RPMI8226 (cell line): ENCODE measurements at places on chromosomes 1 and 21.

DNA sequence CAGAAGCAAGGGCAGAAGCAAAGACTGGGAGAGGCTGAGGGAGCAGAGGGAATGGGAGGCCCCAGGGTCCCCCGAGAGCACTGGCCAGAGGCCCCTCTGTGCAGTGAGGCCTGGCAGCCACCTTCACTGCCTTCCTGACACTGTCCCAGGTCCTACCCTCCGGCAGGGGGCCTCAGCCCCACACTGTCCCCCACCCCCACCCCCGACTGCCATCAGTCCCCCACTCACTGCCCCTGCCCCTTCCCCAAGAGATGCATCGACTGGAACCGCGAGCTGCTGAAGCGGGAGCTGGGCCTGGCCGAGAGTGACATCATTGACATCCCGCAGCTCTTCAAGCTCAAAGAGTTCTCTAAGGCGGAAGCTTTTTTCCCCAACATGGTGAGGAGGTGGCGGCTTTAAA is 13.0 kb upstream of the PADI6 start:
- no peak for DNase-seq

DNA sequence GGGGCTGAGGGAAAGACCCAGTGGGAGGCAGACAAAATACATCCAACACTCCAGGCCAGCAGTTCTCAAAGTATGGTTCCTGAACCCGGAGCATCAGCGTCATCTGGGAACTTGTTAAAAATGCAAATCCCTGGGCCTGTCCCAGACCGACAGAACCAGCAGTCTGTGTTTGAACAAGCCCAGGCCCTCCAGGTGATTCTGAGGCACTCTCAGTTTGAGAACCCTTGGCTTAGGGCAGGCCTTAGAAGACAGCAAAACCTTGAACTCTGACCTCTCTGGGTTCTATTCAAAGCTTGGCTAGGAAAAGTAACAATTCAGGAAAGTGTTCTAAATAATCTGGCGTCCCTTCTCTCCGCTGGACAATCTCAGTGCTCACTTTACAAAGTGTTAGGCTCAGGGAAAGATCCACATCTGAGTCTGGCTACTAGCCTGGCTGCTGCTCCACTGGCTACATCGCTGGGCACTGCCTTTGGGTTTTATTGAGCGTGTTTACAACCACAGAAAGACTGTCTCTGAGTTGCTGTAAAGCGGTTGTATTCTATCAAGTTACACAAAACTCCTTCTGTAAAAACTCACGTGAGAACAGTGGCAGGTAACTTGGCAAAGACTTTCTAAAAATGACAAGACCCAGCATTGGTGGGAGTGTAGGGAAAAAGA is 166.1 kb downstream of the HIVEP3 start:
- DNase-seq, result no peak

GRCh38 chr1:115456441-115456961 is 118.5 kb upstream of the NGF start:
- no peak for DNase-seq

DNA sequence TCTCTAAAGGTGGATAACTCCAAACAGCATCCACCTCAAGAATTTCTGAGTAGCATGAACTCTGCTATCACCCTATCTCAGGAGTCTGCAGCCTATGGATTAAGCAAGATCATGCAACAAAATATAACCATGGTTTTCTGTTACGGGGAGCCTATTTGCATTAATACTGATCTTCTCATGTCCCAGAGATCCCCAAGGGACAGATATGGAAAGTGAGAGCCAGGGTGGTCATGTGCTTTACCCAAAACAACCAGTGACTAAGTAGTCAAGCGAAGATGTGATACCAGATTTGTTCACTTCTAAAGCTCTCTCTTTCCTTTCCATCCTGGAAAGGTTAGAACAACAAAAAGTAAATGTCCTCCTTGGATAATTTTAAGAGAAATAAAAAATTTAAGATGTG is 125.1 kb downstream of the PRRX1 start:
- no peak for DNase-seq

DNA sequence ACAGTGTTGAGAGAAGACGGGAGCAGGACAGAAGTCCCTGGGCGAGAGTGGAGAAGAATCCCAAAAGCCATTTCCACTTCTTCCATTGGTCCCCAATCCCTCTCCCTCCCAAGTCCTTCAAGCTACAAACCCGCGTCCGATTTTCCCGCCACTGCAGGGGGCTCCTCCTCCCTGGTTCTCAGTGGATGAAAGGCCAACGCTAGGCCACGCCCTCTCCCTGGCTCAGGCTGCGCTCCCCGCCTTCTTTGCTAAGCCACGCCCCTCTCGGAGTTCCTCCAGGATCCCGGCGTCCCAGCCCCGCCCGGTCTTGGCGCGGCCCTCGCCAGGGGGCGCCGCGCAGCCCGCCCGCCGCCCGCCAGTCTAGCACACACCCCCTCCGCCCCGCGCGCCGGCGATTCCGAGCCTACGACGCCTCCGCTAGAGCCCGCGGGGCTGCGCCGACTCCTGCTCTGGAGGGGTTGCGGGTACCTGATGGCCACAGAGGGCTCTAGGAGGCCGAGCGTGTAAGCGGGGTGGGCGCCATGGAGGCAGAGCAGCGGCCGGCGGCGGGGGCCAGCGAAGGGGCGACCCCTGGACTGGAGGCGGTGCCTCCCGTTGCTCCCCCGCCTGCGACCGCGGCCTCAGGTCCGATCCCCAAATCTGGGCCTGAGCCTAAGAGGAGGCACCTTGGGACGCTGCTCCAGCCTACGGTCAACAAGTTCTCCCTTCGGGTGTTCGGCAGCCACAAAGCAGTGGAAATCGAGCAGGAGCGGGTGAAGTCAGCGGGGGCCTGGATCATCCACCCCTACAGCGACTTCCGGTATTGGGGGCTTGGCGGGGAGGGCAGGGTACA is at the start of gene HCN3:
Gene HCN3 (plus strand): TSS at position 394 of the 832 bp plus-strand sequence. CDS start 128 bp downstream, at position 522.
- DNase-seq, result peak; percentile 99

DNA sequence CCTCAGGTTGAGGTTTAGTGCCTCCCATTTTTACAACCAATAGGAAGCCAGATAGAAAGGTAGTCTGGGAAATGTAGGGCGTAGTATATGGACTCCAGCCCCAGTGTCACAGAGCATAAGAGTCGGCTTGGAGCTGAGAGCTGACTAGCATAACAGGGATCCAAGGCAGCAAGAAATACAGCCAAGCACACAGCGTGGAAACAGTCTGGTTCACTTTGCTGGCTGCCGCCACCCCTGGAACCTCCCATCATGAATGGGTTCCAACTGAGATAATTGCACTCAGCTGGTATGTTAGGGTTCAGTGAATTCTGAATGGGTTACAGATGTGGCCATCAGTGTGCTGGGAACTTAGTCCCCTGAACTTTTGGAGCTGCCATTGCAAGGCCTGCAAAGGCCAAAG is 76.7 kb upstream of the GPR88 start:
- no peak for DNase-seq

DNA sequence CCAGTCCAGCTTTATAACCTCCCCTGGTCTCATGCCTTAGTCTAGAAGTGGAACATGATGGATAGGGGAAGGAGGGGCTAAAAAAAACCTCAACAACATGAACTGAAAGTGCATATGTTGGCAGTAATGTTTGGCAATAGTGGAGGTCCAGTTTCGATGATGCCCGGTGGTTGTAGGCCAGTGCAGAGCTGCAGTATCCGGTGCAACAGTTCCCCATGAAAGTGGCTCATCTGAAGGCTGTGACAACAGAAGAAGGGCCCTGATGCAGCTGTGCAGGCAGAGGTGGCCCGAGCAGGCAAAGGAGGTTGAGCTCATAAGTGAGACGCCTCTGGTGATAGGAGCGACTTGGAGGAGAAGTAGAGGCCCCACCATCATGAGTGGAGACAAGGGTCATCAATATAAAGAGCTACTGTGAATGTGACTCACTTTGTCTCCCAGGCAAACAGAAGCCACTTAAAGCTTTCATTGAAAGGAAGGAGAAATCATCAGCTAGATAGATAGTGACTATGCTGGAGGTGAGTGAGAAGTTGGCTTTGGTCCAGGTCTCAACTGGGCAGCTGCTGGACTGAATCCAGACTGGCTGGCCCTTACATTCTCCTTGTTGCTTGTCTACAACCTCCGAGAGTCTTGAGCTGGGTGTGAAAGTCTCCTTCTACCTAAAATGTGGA is 10.2 kb upstream of the CREG1 start:
- peak; percentile 96 for DNase-seq

DNA sequence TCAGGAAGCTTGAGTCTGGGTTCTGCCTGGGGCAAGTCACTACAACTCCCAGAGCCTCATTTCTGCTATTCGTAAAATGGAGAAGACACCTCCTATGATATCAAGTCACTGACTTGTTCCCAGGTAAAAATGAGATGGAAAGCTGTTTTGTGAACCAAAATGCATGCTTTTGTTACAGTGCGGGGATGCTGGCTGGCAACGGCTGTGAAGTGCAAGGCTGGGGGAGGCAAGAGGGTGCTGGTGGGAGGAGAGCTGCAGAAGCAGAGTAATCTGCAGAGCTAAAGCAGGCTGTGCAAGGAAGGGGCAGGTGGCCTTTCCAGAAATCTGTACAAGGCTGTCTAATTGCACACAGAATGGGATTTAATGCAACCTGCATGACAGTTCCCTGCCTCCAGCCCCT is 150.9 kb downstream of the CNIH3 start:
- DNase-seq, result no peak

DNA sequence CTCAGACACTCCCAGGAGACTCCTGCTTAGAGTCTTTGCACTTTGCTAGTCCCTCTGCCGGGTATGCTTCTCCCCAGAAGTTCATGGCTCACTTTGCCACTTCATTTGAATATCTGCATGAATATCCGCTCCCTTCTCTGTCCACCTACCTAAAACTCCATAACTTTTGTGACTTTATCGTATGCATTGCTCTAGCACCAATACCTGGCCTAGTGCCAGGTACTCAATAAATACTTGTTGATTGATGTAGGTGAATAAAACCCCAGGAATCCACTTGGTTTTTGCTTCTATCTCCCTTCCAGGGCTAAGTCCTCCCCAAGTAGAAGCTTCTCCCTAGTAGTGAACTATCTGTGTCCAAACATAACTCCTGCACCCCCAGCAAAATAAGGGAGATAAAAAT is 27.8 kb upstream of the CTTNBP2NL start:
- DNase-seq, result no peak

- no peak for DNase-seq
Measured at GRCh38 chr21:20789729-20790500, 208.3 kb upstream of the NCAM2 start.
